ENCODE measurements at places on chromosomes 11 and 22.

- DNase-seq, result no peak
Measured at GRCh38 chr11:75315439-75315805, 36.0 kb downstream of the ARRB1 start.

DNA sequence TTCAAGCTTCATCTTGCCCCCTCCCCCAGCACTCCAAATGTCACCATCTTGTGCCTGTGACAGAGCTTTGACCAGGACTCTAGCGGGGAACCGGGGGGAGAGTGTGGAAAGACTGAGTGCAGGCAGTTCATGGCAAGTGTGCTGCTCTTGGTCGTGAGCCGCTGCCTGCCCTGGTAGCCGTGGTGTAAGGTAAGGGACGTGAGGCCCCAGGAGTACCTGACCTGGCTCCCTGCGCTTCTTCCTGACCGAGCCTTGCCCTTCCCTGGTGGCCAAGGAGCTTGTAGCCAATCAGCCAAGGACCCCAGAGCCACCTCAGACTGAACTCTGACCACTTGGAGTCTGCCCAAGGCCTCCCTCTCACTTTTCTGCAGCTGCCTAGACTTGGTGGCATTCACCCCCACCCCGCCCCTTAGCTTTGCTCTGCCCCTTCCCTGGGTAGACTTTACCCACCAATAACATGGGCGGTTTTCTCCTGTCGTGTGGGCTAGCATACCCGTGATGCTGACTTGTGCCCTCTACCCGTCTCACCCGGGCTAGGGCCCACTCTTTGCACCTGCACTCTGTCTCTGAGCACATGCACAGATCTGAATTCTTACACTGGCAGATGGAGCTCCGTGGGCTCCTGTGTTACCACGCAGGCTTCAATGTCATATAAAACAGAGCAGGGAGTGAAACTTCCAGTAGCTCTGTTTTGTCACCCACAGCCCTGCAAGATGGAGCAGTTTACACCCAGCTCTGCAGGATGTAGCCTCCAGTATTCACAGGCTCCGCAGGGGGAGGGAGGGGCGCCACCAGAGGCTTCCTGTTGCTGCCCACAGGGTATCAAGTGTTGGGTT, 1.5 kb downstream of the DGKZ start:
- DNase-seq, result no peak

DNA sequence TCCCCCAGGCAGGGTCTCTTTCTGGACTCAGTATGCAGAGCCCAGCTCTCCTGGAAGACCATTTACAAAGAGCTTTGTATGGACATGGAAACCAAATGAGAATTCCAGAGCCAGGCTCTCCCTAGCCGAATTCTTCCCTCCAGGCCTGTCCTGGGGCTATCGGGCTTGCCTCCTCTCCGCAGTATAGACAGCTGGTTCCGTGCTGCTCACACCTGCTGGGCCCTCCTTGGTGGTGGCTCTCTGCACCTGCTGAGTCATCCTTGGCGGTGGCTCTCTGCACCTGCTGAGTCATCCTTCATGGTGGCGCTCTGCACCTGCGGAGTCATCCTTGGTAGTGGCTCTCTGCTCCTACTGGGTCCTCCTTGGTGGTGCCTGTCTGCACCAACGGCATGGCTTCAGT, 743.5 kb downstream of the BRD1 start:
- no peak for DNase-seq

- DNase-seq, result no peak
Measured at GRCh38 chr11:1291295-1292017, 18.0 kb downstream of the TOLLIP start.

DNA sequence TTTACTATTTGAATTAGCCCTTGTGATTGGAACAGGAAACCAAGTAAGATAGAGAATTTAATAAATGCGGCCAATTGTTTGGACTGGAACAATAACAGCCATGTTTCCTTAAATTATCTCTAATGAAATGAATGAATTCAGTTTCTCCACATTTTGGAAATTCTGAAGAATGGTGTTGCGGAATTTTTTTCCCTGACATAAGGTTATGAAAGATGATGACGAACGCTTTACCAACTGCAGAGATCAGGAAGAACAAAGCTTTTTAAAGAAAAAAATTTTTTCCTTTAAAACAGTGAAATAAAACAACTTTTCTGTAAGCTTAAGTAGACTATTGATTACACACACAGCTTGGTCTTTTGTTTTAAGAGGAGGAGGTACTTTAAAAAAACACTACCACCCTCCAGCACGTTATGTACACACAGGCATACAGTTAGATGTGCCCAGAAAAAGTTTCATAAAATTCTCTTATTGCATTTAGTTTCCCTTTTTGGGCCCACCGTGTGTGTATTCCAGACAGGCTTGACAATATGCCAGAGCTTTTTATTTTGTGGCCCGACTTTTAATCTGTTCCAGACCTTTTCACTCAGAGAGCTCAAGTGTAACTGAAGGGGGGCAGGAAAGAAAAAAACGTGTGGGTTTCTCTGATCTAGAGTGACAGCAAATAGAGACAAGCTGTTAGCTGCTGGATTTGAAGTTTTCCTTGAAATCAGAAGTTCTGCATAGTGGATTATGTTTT, 77.3 kb downstream of the YAP1 start:
- peak; percentile 58 for DNase-seq

- DNase-seq, result no peak
Measured at GRCh38 chr11:11964774-11965150, 43.7 kb downstream of the DKK3 start.

DNA sequence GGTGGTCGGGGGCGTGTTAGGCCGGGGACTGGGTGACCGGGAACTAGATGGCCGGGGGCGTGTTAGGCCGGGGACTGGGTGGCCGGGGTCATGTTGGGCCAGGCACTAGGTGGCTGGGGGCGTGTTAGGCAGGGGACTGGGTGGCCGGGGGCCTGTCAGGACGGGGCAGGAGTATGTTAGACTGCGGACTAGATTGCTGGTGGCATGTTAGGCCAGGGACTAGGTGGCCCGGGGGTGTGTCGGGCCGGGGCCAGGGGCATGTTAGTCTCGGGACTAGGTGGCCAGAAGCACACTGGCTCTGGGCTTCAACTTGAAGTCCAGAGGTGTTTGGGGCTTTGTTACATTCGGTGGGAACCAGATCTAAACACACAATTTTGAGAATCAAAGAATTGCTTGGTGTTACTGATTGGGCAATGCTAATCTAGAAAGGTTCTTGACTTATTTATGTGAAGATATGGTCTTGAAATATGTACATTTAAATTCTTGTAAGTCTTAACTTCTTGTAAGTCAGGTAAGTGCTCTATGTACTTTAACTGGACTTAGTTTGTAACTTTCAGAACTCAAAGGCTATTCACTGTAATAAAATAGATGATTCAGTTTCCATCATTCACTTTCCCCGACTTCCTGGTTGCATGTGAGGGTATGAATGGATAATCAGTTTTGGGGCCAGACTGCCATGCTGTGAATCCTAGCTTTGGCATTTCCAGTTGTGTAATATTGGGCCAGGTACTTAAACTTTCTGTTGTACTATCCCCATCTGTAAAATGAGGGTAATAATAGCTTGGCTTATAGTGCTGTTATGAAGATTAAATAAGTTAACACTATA, 1.1 kb downstream of the EXT2 start:
- DNase-seq, result no peak

DNA sequence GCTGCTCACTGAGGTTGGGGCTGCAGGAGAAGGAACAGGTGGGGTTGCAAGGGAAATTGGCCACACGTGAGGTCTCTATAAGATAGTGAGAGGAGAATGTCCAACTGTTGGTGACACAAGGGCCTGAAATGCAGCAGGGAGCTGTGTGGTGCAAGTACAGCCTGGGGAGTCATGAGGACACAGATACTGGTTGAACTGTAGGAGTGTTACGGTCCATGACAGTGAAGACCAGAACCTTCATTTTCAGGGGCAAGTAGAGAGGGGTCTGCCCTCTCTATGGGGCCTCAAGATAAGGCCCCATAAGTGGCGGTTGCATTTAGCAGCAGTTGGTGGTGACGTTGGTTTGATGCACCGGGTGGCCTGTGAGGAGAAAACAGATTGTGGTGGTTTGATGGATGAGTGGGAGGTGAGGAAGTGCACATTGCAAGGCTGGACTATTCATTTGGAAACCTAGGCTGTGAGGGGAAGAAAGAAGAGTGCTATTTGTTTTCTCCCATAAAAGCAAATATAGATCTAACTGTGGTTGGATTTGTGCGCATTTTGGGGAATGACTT, 39.4 kb downstream of the MICAL2 start:
- no peak for DNase-seq

- no peak for DNase-seq
Measured at GRCh38 chr11:131999955-132000354, 629.5 kb downstream of the NTM start.

DNA sequence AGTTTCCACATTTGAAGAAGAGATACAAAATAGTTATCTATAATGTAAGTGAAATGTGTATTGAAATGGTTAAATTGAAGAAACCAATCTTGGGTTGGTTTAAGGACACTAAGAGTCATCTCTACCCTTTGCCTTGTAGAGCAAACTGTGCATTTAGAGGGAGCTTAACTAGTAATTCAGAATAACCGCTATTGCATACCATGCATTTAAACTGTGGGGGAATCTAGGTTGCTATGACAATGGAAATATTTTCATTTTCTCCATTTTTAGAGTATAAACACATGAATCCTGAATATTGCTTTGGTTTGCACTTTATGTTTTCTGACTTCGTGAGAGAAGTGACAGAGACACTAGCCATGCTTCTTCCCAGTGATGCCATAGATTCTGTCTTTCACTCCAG, 39.7 kb downstream of the FAT3 start:
- DNase-seq, result no peak

- DNase-seq, result no peak
Measured at GRCh38 chr11:132549561-132549960, 982.7 kb downstream of the OPCML start.

- no peak for DNase-seq
Measured at GRCh38 chr11:8291421-8292350, 28.0 kb upstream of the LMO1 start.

GRCh38 chr11:134730101-134730500, 318.1 kb upstream of the B3GAT1 start:
- no peak for DNase-seq

GRCh38 chr11:70233962-70234361, 30.9 kb downstream of the FADD start:
- no peak for DNase-seq

DNA sequence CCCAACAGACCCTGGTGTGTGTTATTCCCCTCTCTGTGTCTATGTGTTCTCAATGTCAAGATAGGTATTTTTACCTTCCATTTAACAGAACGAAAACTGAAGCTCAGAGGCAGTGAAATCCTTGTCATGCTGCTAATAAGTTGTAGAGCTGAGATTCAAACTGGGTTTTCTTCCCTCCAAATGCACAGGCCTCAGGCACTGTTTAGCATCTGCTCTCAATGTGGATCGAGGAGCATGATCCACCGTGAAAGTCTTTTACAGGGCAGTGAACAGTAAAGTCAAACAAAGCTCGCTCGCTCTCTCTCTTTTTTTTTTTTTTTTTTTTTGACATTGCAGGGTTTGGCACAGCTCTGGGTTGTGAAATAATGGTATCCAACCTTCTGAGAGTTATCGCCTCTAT, 401.0 kb upstream of the SYN3 start:
- DNase-seq, result no peak

- no peak for DNase-seq
Measured at GRCh38 chr11:39239553-39239952, 2219.9 kb downstream of the LRRC4C start.

GRCh38 chr11:33867996-33868646, 23.8 kb downstream of the LMO2 start:
- DNase-seq, result no peak

GRCh38 chr11:44622721-44623258, 57.3 kb downstream of the CD82 start:
- no peak for DNase-seq

GRCh38 chr11:80733790-80734189, 1293.0 kb upstream of the TENM4 start:
- DNase-seq, result no peak

DNA sequence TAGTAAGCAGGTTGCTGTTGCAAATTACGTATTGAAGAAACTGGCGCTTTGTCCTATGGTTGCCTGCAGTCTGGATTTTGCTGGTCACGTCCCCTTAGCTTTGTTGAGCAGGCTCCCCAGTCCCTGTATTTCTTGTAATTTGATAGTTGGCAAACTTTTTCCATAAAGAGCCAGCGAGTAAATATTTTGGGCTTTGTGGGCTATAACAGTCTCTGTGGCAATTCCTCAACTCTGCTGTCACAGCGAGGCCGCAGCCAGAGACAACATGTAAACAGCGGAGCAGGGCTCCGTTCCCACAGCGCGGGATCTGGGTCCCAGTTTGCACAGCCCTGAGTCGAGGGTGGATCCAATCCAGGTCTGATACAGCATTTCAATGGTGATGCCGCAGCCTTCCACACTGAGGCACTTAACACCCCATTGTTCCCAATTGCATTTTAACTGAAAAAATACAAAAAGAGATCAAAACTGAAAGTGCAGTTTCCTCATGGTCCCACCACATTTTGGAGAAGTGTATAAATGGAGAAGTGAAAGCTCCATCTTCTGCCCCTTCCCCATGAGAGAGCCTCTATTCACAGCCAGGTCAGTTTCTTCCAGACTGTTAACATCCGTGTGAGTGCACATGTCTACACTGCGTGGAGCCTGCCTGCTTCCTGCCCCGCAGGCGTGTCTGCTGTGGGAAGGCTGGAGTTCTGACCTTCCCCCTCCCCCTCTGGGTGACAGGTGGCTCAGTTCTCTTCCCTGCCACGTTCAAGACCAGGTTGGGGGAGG, 89.1 kb downstream of the RPS6KA4 start:
- no peak for DNase-seq

DNA sequence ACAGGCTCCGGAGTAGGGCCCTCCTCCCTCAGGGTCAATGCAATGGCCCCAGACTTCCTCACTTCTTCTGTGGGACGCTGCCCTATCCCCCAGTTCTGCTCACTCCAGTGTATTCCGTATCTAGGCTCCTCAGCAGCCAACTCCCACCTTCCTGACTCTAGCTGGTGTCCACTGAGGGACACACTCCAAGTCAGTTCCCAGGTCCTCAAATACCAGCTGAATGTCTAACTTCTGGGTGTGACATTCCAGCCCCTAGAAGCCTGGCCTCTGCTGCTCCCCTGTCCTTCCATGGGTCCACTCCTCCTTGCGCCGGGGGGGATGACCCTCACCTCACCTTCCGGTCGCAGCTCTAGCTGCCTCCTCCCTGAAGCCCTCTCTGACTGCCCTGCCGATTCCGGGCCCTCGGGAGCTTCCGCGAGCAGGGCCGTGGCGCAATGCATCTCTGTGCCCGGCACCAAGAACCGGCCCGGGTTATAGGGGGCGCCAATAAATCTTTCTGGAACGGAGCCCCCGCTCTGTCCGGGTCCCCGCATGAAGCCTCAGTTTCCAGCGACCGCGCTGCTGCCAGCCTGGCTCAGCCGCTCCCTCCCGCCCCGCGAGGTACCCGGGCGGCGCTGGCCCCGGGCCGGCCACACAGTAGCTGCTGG, 15.4 kb downstream of the BAD start:
- DNase-seq, result no peak
